ENCODE measurements at places on chromosomes 1 and 21.
A peak's percentile ranks its signal among the peaks of the same experiment; 100 is the strongest.

DNA sequence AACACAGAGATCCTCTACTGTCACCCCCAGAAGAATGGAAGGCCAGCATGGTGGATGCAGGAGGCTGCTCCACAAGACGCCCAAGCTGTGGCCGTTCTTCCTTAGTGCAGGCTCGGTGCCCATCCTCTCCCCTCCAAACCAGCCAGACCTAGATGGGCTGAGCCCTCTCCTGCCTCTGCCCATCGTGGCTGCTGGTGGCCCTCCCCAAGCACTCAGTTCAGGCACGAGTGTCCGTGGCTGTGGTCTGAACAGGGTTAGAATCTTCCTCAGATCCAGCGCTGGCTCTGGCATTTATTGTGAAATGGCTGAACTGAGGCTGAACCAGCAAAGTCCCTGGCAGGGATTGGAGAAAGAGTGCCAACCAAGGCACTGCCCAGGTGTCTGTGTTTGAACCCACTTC lies 59.5 kb downstream of the TRIM11 start:
- DNase-seq, result no peak

DNA sequence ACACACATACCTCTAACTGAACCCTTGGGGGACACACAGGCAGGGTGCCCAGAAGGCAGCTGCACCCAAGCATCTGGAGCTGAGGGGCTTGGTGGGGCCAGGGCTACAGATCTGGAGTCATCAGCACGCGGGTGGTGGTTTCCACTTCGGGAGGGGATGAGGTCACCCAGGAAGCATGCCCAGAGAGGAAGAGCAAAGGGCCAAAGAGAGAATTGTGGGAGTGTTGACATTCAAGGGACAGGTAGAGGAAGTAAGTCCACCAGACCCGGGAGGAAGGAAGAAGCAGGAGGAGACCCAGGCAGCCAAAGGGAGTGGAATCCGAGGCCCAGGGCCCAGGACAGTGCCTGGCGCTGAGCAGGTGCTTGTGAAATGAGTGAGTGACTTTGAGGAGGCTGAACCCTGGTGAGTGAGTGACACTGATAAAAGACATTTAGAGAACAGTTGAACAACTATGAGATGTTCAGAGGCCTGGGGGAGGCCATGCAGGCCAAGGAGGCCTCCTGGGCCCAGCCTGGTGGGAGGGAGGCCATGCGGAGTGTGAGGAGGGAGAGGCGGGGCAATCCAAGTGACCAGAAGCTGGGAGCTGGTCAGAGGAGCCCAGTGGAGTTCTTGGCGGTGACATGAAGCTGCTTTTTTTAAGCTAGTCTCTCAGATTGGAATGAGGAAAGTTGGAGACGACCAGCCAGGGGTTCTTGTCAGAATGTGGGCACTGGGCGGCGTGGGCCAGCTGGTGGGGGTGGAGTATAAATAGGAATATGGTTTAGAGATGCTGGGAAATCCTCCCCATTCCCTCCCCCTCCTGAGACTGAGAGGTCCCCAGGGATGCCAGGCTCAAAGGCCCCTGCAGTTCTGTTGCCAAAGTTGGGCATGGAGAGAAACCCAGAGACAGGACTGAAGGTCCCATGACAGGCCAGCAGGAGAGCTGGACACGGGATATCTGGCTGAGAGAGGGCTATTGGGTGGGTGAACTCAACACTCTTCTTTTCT lies 7.9 kb downstream of the CDK18 start:
- DNase-seq, result no peak

DNA sequence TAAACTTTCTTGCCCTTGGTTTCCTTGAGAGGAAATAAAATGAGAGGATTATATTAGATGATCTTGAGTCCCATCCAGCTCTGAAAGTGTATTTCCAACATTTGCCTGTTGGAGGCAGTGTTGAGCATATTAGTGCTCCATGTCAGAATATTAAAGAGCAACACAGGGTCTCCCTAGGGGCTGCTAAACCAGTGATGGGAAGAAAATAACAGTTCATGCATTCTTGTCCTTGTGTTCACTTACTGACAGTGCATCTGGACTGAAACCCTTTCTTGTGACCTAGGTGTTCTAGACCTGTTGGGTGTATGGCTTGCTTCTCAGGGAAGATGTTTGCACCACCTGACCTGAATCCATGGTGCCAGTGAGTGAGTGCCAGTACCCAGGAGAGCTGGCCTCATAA lies 124.7 kb upstream of the KIAA0040 start:
- peak; percentile 6 for DNase-seq

- peak; percentile 62 for DNase-seq
Observed at GRCh38 chr1:41475859-41476567, 8.5 kb downstream of the EDN2 start.

- peak; percentile 98 for DNase-seq
Observed at GRCh38 chr1:232110281-232111090, 483.9 kb downstream of the DISC1 start.

DNA sequence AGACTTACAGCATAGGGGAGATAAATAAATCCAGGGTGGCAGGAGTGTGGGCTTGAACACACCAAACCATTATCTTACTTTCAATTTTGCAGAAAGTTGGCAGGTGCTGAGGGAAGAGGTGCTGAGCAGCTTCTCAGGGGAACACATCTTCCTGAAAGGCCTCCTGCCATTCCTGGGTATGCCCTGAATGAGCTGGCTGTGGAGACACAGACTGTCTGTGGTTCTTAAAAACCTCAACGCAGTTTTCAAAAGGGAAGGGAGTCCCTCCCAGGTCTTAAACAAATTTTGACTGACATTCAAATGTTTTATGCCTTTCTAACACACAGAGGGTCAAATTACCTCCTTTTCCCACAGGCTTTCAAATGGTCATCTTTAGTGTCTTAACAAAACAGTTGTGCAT lies 166.9 kb downstream of the TNFSF18 start:
- DNase-seq, result no peak

- DNase-seq, result no peak
Observed at GRCh38 chr1:155186794-155187455, 13.3 kb downstream of the TRIM46 start.

Measured in fibroblast of skin of scalp (primary cell).